ENCODE measurements at places on chromosomes 12 and 14.
A peak's percentile ranks its signal among the peaks of the same experiment; 100 is the strongest.

DNA sequence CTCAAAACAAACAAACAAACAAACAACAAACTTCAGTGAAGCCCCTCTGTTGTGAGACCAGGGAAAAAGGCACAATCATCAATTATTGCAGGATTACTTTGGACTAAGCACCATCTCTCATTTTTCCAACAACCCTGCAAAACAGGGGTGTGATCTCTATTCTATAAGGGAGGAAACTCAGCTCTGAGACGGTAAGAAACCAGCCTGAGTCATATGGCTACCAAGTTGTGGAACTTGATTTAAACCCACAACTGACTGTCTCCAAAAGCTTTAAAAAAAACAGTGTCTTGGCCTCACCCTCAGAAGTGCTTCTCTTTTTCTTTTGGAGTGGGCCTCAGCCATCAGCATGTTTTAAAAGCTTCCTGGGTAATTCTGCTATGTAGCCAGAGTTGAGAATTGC lies 49.8 kb downstream of the RIN3 start:
- DNase-seq: no peak

GRCh38 chr14:31945701-31946100 lies 131.4 kb upstream of the ARHGAP5 start:
- DNase-seq: no peak

DNA sequence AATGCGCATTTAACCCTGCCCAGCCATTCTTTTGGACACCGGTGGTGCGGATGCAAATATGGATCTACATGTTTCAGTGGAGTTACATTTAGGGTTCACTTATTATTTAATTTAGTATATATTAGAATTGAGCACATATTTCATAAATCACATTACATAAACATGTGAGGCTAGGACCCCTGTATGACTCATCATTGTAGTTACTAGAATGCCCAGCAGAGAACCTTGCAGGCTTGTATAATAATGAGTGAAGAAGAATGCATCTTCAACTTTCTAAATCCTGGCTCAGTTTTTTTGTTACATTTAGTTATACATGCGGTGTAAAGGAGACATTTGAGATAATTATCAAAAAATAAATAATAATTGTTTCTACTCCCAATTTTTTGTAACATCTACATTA lies 369.0 kb downstream of the ATP23 start:
- no peak for DNase-seq

- DNase-seq: no peak
These were observed 10.1 kb downstream of the BMP4 start for GRCh38 chr14:53946404-53947093.

DNA sequence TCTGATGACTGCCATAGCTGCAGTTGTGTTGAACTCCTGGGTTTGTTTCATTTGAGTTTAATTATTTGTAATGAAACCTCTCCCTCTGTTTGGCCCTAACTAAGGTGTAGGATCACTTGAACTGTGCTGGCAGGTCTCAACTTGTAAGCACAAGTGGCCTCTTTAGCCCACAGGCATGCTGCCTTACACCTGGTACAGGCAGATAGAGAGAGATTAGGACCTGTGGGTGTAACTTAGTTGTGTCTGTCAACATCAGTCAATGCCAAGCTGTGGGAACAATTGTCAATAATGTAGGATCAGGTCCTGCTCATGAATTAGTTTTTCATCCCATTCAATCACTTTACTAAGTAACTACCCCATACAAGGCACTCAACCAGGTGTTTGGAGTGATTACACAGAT lies 263.0 kb upstream of the G2E3 start:
- DNase-seq: peak; percentile 79

DNA sequence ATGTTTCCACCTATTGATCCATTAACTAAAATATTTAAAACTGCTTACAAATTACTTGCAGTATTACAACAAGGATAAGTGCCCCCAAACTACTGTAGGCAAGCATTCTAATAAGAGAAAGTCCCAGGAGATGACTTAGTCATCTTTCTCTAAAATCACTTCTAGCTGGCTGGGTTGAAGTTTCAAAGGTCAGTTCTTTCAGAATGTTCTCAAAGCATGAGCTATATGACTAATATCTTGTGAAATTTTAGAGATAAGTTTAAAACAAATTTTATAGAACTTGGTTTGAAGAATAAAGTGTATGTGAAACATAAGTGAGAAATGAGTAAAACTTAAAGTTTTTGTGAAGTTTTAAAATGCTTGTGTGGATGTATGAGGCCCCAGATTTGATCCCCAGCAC lies 24.3 kb upstream of the OR6J1 start:
- no peak for DNase-seq

DNA sequence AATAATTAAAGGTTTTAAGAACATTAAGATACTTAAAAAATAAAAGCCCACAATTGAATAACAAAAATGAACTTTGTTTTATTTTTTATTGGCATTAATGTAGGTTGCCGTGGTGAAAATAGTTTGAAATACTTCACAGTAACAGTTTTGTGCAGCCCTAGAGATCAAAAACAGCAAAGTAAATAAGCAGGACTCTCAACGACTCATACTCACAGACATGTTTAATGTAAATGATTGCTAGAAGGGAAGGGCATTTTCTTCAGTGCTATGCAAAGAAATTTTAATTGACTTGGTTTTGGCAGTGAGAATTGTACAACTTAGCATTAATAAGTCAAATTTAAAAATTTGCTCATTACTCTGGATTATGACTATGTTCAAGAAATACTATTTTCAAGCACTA lies 16.0 kb downstream of the TRMT5 start:
- no peak for DNase-seq

DNA sequence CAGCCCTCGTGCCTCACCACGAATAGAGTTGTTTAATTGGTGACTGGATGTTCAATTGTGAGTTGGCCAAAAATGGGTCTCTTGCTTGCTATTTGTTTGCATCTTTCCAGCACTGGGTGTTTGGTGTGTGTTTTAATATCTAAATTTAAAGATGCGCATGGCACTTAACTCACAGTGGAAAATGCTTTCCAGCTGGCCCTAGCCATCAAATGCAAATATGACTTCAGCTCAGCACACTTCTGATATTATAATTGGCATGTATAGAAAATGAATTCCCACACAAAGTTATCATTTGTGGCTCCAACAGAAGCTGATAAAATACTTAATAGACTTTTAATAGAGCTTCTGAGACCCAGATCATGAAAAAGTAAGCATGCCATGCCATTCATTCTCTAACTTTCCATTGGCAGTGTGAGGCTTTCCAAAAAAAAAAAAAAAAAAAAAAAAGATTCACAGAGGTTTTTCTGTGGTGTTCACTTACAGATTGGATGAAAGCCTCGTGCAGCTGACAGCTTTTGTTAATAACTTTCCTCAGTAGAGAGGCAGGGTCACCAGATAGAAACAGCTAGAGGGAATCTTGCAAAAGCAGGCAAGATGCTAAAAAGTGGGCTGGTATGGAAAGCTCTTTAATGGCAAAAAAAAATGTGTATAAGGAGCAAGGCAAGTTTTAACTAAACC lies 425.2 kb downstream of the GALC start:
- no peak for DNase-seq

DNA sequence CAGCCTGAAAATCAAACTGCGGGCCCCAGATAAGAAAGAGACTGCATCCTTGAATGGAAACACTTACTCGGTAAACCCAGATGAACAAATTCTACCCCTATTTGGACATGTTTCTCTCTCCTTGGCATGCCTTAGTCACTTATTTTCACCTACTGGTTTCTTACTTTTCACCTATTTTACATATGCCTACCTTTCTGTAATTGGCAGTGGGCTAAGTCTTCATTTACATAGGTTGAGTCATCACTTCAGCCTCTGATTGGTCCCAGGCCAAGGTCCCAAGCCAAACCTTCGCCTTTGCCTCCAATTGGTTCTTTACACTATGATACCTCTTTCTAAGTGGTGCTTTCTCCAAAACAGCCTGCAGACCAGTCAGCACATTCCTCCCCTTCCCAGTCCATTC lies 111.3 kb downstream of the DYRK2 start:
- no peak for DNase-seq

GRCh38 chr12:13839365-13840336 lies 141.8 kb downstream of the GRIN2B start:
- DNase-seq: no peak

DNA sequence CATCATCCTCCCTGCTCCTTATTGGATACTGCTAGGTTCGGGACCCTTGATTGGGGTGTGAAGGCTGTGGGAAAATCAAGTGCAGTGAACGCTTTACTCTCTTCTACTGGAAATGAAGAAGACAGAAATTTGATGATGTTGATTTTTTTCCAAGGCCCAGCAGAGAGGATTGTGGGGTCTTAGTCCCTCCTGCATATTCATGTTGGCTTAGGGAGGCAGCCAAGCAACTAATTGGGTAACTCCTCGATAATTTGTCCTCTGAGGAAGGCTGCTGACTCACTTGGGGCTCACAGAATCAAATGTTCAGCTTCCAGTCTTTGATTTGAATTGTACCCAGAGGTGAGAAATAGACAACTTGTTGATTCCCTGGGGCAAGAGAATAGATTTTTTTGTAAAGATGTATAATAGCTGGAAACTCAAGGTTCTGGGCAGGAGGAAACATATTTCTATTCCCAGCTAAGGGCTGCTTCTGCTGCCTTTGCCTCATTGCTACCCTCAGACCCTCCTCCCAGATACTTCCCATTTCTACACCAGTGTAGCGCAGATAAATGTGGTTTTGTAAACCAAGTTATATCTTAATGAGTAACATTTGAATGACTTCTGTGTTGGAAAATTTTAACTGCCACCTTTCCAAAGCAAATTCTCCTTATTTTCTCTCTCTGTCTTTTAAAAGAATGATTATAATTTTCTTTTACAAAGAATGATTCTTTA lies 21.7 kb downstream of the NEUROD4 start:
- no peak for DNase-seq

GRCh38 chr12:43789941-43790340 lies 16.2 kb downstream of the TWF1 start:
- DNase-seq: no peak

- no peak for DNase-seq
These were observed 234.1 kb upstream of the PRICKLE1 start for GRCh38 chr12:42823679-42824078.

DNA sequence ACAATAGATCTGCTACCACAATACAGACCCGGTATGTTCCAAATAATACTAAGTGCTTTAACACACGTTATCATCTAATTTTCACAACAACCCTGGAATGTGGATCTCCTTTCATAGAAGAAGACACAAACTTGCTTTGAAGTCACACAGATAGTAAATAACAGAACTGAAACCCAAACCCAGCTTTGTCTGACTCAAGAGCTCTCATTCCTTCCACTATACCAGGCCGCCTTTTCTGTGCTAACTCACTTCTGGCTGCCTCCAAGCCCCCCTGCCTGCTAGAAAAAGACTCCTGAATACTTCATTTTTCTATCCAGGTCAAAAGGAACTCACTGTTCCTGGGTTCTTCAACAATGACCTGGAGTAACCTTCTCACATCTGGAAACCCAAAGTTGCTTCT lies 37.8 kb downstream of the PRPF40B start:
- no peak for DNase-seq

DNA sequence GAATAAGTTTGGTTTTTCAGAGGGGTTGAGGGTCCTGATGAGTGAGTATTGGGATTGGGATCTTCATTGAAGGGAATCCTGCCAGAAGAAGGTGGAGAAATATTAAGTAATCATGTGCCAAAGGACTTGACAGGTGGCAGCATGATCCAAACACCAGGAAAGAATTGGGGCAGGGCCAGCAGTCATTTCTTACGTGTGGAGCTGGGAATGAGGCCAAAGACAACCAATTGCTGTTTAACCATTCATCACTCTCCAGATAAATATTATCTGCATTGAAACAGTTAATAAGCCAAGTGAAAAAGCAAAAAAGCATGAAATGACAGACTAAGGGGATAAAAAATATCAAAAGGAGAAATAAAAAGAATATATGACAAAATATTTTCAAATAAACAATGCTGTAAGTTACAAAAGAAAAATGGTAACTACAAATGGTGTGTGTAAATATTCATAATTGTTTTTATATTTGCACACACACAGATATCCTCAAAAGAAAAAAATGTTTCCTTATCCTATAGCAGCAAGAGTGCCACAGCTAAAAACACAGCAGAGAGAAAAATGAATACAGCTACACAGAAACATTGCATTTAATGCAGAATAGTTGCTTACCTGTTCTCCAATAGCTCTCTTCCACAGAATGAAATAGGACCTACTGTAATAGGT lies 26.2 kb downstream of the C2CD5 start:
- DNase-seq: no peak

DNA sequence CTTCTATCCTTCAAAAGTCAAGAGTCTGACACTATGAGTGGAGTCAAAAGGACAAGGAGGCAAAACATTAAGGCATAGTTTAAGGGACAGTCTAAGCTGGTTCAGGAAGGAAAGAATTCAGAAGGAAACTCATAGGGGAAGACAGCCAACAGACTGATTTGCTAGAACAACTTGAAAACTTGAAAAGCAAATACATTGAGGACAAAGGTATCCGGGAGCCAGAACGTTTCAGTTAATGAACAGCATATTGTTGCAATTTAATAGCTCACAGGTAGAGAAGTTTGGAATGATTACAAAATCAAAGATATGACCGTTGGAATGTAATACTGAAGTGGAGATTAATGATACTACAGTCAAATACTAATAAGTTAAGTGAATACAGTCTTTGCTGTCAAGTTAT lies 312.8 kb upstream of the RPL10L start:
- no peak for DNase-seq

GRCh38 chr12:114783089-114783618 lies 99.2 kb upstream of the TBX3 start:
- DNase-seq: no peak

Data from NCI-H748 treated with DMSO at 0.1 percent for 48 hours (cell line).